ENCODE measurements at places on chromosomes 7 and 10.

GRCh38 chr10:132518572-132519381, 18.8 kb upstream of the INPP5A start:
- DNase-seq, result no peak

DNA sequence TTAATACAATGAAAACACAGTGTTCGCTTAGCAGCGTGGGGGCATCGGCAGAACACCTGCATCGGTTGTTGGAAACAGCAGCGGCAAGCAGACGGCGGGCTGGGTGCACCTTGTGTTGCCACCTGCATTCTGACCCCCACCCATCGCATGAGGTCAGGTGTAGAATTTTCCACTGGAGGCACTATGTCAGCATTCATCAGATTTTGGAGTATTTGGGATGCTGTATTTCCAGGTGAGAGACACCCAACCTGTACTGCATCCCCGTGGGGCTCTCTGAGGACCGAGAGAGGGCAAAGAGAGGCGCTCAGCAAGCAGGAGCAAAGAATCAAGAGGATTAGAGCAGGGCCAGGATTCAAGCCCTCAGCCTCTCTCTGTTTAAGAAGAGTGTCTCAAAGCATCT, 116.4 kb upstream of the MGMT start:
- no peak for DNase-seq

GRCh38 chr7:55569269-55569663, 3.0 kb downstream of the VOPP1 start:
- DNase-seq, result no peak

DNA sequence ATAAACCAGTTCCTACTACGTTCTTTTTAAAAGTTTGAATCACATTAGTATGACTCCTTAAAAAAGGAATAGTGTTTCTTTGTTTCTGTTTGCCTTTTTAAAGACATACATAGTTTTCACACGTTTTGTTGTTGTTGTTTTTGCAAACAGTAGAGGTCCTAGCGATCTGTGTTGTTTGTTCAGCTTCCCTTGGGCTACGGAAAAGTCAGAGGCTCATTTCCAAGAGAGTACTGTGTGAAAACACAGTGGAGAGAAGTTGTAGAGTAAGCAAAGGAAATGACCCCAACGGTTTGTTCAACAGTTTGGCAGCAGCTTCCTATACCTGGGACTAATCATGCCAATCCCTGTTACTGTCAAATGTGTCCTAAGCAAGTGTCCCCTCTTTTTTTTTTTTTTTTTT, 87.1 kb upstream of the STEAP1 start:
- DNase-seq, result no peak

DNA sequence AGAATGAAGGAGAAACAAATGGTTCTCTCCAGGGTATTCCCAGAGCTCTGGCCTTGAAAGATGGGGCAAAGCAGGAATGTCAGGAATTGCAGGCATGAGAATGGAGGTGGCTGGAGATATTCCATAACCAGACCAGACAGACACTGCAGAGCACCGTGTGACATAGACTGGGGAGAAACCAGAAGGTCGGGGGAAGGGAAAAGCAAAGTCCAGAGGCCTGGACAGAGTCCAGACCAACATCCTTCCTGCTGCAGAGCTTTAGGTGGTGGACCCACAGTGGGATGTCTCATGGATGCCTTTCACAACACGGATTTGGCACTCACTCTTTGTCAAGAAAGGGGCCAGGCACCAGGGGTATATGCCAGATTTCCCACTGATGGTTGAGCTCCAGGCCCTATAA, 177.2 kb upstream of the INHBA start:
- no peak for DNase-seq

DNA sequence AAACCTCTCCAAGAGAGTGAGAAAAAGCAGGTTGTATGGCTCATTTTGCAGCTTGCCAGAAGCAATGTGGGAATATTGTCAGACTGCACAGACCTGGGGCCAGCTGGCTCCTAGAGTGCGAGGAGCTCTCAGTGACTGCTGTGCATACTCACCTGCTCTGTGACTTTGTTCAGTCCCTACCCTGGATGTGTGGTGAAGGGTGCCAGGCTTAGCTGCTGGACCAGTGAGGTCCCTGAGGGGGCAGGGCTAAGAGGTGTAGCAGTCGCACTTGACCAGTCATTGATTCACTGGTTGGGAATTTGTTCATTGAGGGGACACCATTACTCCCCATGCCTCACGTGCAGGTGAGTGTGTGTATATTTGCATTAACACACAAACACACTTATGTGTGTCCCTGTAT, 60.1 kb downstream of the IKZF1 start:
- no peak for DNase-seq

- DNase-seq, result no peak
Measured at GRCh38 chr10:80492848-80493521, 38.9 kb downstream of the TSPAN14 start.
